Muscle of arm (tissue), 14 donors: ENCODE measurements at places on chromosomes 16 and 17. TPM values are rescaled to one million over a fixed set of nuclear protein-coding genes. Genes with fewer than 3 reads are reported as not detected.

Gene ARL4D
- 7.4 TPM for polyA plus RNA-seq

Gene KIF2B
- polyA plus RNA-seq = not detected

Gene HSPB9
- 0.10 TPM for polyA plus RNA-seq

Gene FOXN1
- polyA plus RNA-seq = not detected

Gene CLDN7
- 1.1 TPM for polyA plus RNA-seq

- DNase-seq = no peak
Observed at GRCh38 chr17:82374626-82375331, 3.2 kb downstream of the UTS2R start.

DNA sequence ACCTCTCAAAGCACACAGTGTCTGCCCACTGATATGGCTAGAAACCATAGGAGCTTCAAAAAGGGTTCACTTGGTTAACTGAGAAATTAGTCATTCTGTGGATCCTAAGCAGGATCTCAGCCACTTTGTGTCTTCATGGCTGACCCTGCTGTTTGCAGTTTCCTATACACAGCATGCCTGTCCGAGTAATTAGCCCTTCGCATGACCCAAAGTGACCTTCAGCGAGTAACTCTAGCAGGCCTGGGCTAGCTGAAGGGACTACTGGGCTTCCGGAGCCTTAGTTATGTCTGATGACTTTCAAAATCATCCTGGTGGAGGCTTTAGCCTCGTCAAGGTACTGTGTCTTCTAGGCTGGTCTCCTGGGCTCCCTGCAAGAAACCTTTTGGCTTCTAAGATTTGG, 28.9 kb upstream of the FBXW10B start:
- no peak for DNase-seq

- DNase-seq = no peak
Observed at GRCh38 chr16:20814784-20815183, 8.5 kb downstream of the REXO5 start.

- DNase-seq = peak; percentile 61
Observed at GRCh38 chr16:88533932-88534637, 36.1 kb upstream of the ZC3H18 start.

GRCh38 chr16:3152277-3152990, 17.6 kb downstream of the ZNF213 start:
- DNase-seq = peak; percentile 95

- no peak for DNase-seq
Observed at GRCh38 chr17:42142371-42142896, 12.4 kb downstream of the RAB5C start.

DNA sequence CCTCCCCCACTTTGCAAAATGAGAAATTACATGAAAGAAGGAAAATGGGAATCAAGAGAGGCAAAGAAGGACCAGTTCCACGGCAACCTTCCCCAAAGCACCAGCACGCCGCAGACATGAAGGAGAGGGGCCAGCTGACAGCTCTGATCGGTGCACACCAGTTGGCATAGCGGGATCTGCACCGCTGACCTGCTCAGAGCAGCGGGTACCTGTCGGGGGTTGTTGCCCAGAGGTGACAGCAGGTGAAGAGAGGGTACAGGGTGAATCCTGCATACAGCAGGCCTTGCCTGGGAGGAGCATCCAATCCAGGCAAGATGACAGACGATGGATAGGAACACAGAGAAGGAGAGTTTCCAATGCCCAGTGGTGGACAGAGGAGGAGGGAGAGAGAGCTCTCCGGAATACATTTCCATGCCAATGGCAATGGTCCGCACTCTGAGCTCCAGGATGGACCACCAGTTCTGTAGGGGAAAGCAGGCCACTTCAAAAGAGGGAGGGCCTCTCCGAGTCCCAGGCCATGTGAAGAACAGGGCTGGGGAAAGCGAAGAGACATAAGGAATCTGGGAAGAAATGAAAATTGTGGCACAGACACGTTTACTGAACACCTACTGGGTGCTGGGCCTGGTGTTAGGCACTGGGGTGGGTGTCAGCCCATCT, 24.0 kb downstream of the CEP295NL start:
- peak; percentile 43 for DNase-seq
